ENCODE measurements at places on chromosomes 1 and 21. TPM values are rescaled to one million over a fixed set of nuclear protein-coding genes. Genes with fewer than 3 reads are reported as not detected.

The TNFRSF1B gene
- polyA plus RNA-seq, result 1.1 TPM

The SLC1A7 gene
- 0.76 TPM for polyA plus RNA-seq

The RGS8 gene
- not detected for polyA plus RNA-seq

GRCh38 chr1:243363832-243364231, 108.0 kb downstream of the SDCCAG8 start:
- DNase-seq, result no peak
